Activated CD4-positive, CD25-positive, alpha-beta regulatory T cell (primary cell): ENCODE measurements at places on chromosomes 7 and 10.

- no peak for DNase-seq
Measured at GRCh38 chr7:106369352-106369751, 84.6 kb upstream of the NAMPT start.

- no peak for DNase-seq
Measured at GRCh38 chr10:122055252-122055651, 66.3 kb downstream of the TACC2 start.

DNA sequence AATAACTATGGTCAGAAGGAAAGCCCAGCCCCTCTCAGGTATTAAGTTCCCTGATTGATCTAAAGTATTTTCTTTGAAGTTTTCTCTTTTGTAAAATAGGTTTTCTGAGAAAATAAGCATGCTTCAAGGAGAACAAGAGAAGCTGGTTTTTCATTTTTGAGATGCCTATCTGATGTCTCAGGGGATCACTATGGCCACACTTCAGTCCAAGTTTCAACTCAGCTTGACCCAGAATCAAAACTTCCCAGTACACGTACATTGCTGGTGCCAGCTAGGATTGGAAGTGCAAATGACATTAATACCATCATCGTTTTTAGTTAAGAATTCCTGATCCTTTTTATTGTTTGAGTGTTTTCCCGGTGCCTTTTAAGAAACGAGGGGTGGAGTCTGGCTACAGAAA is 7.2 kb downstream of the ITIH5 start:
- no peak for DNase-seq

DNA sequence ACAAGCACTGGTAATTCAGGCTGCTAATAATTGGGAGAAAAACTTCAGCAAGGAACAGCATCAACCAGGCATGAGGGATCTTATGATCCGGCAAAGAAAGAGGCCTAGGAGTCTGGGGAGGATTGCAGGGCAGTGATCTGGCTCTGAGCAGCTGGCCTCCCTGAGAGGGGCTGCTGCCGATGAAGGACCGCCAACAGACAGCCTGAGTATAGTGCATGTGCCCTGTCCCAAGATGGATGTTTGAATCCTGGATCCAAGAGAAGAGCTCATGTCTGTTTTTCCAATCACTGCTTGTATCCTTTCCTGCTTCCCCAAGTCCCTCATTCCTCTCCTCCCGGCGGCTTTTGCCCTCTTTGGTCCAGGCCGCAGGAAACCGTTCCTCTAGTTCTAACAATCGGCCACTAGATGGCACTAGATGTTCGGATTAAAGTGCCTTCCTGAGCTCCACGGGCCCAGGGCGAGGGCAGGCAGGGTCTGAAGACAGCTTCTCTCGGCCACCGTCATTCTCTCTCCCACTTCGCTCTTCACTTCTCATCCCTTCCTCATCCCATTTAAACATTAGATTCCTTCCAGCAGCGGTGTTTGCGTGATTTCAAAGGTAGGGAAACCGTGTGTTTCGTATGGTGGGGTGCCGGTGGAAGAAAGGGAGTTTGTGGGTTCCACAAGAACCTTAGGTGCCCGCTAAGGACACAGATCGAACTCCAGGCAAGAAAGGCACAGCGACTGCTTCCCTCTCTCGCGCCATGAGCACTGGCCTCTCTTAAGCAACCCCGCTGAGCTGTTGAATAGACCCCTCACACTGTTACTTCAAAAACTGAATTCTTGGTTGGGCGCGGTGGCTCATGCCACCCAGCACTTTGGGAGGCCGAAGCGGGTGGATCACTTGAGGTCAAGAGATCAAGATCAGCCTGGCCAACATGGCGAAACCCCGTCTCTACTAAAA is 82.4 kb downstream of the ADCYAP1R1 start:
- no peak for DNase-seq

DNA sequence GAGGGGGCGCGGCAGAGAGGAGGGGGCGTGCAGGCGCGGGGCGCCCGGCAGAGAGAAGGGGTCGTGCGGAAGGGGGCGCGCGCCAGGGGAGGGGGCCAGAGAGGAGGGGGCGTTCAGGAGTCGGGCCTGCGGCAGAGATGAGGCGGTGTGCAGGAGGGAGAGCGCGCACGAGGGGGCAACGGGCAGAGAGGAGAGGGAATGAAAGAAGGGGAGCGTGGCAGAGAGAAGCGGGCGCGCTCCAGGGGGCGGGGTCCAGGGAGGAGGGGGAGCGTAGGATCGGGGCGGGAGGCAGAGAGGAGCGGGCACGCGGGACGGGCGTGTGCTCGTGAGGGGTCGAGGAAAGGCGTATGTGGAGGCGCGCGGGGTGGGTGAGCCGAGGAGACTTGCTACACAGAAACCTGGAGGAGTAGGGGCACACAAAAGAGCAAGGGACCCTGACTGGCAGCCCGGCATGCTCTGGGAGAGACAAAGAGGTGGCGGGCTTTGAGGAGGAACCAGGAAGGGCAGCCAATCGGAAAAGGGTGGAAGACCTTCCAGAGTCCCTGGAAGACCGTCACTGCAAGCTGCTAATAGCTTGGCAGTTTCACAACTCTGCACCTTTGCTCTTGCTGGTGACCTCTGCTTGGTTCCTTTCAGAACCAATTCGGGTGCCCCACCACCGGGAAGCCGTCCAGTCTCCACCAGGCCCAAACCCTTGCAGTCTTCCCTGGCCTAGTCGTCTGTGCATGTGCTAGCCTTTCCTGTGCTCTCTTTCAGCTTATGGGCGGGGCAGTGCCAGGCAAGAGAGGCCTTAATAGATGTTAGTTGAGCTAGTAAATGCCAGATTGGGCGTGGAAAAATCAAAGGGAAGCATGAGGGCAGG is 639 bp downstream of the DYDC2 start:
- no peak for DNase-seq

DNA sequence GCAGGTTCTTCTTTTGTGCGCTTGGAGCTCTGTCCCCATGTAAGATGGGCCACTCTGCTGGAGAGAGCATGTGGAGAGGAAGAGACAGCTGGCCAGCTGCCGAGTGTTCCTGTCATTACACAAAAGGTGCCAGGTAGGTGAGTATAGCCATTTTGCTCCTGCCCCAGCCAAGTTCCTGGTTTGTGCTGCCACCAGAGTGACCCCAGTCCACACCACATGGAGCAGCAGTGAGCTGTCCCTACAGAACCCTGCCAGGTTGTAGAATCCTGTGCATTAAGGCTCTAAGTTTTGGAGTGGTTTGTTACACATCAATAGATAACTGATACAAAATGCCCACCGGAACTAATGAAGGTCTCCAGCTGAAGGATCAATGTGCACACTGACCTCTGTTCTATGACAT is 84.6 kb upstream of the GHITM start:
- DNase-seq = no peak

DNA sequence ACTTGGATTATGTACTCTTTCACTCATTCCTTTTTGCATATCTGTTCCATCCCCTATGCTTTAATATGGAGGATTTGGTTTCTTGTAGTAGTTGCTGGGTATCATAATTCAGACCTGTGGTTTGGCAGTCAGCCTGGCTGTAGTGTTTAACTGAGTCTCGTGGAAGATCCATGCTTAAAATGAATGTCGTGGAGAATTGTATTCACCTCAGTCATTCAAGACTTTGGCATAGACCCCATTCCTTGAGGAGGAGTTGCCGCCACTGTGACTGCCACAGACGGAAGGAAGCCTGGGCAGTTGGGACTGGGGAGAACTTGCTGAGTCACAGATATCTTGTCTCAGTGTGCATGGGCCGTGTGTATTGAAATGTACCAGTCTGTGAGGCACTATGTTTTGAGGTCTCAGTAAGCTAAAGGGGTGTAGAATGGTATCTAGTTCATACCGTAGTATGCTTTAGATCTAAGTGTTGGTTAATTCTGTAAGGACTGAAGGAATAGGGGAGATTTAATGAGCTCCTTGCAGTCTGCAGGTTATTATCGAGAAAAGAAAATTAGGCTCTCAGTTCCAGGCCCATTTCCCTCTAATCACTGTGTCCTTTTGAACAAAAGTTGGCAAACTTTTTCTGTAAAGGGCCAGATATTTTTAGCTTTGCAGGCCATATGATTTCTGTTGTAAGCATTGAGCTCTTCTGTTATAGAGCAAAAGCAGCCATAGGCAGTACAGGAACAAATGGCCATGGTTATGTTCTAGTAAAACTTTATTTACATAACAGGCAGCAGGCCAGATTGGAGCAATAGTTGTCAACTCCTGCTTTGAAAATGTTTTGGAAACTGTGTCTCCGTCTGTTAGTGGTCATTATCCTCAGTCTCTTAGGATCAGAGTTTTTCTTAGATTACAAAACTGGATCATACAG is 76.8 kb downstream of the TPST1 start:
- DNase-seq = no peak

- DNase-seq = no peak
Measured at GRCh38 chr7:30175636-30176147, 40.9 kb downstream of the MTURN start.

- DNase-seq = peak; percentile 43
Measured at GRCh38 chr10:103350517-103351260, at the start of gene PCGF6. PCGF6 (minus strand) TSS chr10:103351140; CDS start chr10:103351066, 74 bp downstream.

- DNase-seq = no peak
Measured at GRCh38 chr10:90985321-90985933, 64.5 kb upstream of the ANKRD1 start.

- DNase-seq = no peak
Measured at GRCh38 chr7:45242698-45243097, 85.1 kb downstream of the RAMP3 start.

DNA sequence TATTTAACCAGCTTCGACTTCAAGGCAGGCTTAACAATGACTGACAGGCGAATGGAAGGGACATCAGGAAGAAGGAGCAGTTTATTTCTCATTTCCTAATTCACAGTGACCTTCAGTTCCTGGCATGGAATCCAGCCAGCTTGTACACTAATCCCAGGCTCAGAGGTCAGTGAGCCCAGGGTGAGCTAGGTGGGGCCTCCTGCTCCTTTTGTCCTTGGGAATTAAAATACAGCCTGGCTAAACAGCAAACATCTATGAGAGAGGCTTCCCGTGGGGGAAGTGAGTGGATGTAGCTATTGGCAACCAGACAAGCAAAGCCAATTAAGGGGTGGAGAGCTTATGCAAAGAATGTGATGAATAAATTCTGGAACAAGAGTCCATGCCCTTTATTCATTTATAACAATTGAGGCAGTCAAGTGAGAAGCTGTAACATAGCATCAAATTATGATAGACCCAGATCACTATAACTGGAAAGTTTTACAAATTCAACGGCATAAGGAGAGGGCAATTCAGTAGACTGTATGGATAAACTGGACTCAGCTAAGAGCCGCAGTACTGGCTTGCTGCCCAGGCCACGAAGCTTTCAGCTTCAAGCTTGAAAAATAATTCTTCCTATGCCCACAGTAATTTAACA is 57.1 kb downstream of the STK17A start:
- no peak for DNase-seq

DNA sequence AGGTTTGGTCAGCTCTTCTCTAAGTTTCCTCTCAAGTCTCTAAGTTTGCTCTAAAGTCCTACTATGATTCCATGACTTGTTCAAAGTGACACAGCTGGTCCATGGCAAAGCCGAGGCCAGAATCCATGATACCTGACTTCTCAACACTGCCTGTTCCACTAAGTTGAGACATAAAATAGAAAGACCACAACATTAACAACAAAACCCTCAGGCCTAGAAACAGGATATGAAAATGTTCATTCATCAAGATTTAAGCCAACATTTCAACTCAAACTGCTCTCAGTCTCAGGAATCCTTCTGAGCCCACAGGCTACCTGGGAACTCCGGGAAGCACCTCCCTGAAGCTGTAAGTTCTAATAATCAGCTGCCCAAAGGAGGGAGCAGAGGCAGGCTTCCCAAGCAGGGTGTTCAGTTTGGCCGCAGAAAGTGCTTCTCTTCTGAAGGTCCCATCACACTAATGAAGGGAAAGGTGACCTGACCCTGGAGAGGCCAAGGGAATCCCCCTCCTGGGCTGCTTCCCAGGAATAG is 62.9 kb downstream of the STK17A start:
- DNase-seq = no peak

DNA sequence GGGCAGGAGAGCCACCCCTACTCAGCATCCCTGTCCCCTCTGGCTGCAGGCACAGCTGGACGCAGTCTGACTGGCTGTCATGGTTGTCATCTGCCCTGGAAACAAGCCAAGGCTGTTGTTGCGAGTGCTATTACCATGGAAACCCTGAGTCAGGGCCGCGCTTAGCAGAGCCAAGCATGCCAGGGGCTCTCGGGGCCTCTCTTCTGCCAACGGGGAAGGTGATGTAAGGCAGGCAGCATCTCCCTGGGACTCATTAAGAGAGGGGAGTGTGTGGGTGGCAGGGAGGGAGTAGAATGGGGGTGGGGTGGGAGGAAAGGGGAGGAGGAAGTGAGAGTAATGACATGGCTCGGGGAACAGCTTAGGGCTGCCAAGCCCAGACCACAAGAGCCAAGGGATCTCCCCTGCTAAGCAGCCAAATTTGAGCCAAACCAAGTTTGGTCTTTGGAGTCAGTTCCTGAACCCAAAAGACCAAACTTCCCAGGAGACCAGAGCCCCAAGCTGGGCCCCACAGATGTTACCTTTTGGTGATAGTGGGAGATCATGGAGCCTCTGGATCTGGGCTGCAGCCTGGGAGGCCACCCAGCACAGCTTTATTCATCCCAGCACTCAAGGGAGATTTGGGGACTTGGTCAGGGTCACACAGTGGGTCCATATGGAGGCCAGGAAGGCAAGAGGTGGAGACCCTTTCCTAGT is 67.6 kb downstream of the TMEM130 start:
- no peak for DNase-seq

GRCh38 chr7:13198727-13199126 is 511.3 kb downstream of the ARL4A start:
- no peak for DNase-seq

GRCh38 chr7:116161728-116162127 is 48.6 kb upstream of the TES start:
- no peak for DNase-seq
